ENCODE measurements at places on chromosomes 2 and 18.

DNA sequence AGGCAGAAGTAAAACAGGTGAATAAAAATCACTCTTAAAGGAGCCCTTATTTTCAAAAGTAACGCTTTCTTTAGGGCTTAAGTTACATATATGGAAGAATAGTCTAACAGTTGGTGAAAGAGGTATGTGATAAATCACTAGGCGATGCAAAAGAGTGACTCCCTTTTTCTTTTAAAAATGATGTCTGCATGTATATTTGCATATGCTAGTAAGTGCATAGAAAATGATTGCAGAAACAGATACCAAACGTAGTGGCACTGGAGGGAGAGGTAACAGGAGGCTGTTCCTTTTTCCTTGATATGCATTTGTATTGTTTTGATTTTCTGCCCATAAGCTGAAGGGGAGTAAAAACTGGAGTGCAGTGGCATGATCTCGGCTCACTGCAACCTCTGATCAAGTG lies 158.3 kb downstream of the PRPF40A start:
- no peak for DNase-seq

DNA sequence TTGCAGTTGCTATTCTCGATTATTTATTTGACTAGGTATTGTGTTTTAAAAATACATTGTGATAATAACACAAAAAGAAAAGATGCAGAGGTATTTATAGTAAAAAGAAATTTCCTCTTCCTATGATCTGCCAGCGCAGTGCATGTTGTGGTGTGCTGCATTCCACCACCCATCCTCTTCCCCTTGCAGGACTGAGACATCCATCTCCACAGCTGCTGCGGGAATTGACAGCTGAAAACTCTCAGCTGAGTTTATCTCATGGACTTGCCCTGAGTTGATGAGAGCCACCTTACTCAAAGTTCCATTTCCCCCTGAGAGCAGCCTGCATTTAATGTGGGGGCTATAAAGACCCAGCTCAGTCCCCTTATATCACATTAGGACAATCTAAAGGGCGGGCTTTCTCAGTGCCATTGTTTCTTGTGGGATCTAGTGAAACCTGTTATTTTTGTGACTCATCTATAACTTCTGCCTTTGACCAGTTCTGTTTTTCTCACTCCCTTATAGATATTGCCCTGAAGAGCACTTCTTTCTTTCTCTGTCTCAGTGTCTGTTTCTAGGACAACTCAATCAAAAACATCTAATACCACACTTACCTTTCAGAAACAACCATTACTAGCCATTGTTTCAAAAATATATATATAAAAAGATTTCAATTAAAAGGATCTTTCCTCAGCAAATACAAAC lies 698.5 kb downstream of the NR4A2 start:
- DNase-seq: no peak

DNA sequence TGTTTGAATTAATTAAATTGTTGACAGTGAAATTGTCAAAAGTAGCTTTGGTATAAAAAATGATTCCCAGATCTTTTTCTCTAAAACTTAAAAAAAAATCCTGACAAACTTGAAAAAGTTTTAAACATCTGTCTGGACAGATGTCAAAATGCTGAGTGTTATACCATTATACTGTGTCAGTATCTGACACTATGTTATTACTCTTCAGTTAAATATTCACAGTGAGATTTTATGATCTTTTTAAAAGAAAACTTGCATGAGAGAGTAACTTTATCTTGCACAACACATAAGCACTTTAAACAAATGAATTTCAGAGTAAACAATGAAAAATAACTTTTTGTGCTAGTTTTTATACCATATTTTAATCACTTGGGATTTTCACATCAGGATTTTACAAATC lies 167.4 kb downstream of the MEIS1 start:
- no peak for DNase-seq

DNA sequence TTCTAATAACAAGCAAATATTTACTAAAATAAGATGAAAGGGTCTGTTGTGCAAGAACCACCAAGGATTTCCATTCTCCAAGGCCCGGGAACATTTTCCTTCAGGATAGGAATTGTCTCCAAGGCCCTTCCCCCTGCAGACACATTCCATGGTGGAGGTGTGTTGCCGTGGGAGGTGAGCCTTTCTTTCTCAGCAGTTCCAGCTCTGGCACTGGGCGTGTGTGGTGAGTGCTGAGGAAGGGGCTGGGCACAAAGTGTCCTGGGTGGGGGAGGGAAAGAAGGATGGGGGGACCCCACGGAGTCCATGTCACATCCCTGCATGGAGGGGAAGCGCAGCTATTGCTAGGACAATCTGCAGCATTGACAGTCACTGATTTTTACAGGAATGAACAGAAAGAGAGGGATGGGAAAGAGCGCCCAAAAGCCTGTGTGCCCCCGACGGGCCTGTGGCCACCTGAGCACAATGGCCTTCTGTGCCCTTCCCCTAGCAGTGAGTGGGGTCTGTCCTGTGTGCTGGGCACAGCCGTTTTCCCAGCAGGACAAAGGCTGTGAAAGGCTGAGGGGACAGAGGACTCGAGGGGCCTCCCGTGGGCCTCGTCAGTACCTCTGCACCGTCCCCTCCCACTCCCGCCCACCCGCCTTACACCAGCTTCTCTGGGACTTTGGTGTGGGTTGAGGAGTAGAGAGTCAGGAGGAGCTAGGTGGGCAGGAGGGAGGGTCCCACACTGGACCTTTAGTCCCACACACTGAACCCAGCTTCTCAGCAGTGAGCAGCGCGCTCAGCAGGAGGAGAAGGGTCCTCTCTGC lies 79.8 kb downstream of the PTGR3 start:
- DNase-seq: no peak

- no peak for DNase-seq
Observed at GRCh38 chr2:191582355-191582754, 95.6 kb upstream of the NABP1 start.

DNA sequence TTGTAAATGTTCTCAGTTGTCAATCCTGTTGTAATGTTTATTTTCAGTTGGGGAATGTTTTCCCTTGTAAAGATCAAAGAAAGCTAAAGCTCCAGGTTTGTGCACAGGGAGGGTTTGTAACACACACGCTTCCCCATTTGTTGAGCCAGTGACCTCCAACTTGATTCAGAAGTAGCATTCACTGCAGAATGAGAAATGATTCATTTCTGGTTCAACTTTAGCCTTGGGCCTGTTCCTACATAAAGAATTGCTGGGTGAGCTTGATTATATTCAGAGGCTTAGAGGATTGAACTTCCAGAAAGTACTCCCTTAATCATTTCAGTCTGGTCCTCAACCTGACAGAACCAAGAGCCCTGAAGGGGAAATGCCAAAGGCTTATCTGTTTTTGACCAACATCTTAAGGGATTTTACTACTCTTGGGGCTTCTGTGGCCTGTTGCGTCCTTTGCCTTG lies 70.6 kb upstream of the CAVIN2 start:
- DNase-seq: no peak

DNA sequence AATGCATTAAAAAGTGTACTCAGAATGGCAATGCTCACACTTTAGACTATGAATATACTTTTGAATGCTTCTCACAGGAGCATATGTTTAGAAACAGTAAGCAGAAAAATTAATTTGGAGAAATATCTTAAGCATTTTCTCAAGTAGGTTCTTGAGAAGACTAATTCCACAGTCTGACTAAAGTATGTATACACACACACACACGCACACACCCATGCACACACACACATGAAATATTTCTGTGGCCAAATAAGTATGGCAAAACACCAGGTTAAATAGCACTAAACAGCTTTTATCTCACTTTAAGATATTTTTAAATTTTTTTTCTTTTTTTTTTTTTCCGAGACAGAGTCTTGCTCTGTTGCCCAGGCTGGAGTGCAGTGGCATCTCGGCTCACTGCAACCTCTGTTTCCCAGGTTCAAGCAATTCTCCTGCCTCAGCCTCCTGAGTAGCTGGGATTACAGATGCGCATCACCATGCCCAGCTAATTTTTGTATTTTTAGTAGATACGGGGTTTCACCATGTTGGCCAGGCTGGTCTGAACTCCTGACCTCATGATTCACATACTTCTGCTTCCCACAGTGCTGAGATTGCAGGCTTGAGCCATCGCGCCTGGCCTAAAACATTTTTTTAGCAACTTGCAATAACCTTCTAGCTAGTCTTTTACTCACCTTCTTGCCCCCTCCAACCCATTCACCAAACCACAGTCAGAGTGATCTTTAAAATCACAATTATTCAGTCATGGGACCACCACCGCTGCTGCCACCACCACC lies 67.5 kb upstream of the SCG2 start:
- no peak for DNase-seq

DNA sequence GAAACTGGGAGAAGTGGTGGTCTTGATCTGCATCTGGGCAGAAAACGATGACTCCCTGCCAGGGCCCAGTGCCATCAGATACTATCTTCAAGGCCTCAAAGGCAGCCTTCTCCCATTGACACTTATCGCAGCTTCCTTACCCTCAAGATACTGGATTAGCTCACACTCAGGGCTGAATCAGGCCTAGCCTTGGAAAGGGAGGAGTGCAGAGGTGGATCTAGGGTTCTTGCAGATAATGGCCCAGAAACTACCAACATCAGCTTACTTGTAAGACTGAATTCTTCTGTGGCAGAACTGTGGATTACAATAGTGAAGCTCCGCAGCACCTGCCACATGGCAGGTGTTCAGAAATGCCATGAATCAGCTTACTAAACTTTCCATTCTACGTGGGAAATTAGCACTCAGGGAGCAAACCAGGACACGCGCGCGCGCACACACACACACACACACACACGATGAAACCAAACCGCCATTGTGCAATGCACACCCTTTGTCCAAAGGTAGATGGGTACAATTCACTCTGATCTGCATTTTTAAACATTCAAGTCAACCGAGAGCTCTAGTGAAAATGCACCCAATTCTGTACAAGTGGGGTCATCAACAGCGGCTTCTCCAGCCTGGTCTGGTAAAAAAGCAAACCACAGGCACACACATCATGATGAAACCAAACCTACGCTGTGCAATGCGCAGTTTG lies 26.3 kb upstream of the TMEM182 start:
- DNase-seq: no peak

GRCh38 chr2:45631319-45631718 lies 20.2 kb upstream of the PRKCE start:
- no peak for DNase-seq

GRCh38 chr2:155043097-155043496 lies 344.6 kb downstream of the KCNJ3 start:
- no peak for DNase-seq

GRCh38 chr2:109500910-109501309 lies 112.9 kb downstream of the SEPTIN10 start:
- DNase-seq: no peak

DNA sequence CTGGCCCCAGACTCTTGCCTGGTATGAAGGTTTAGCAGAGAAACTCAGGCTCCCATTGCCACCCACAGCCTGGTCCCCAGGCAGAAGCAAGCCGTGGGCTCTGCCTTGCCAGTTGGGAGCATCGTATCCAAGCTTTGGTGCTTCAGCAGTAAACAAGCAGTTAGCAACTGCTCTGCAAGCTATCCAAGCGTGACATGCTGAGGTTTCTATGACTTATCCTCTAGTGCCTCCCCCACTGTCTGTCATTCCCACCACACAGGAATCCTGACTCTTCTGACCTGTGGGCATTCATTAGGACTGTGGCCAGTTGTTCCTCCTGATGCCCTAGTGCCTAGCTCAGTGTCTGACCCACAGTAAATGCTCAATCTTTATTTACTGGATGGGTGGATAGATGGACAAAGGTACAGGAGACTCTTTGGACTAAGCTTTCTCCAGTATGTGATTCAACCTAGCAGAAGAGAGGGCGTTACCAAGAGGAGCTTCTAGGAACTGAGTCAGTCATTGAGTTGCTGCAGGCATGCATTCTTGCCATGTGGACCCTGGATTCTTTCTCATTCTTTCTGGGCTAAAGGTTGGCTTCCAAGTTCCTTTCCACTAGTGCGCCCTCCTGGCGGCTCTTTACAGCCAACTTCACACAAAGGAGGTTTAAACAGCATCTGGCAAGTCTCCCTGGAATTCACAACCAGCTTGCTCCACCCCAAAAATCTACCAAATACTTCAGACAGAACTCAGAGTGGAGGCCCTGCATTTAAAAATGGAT lies 40.6 kb upstream of the MRPL19 start:
- DNase-seq: no peak

- no peak for DNase-seq
Observed at GRCh38 chr2:197124639-197125390, 185.8 kb downstream of the ANKRD44 start.

GRCh38 chr2:60512641-60513040 lies 40.8 kb downstream of the BCL11A start:
- DNase-seq: no peak

DNA sequence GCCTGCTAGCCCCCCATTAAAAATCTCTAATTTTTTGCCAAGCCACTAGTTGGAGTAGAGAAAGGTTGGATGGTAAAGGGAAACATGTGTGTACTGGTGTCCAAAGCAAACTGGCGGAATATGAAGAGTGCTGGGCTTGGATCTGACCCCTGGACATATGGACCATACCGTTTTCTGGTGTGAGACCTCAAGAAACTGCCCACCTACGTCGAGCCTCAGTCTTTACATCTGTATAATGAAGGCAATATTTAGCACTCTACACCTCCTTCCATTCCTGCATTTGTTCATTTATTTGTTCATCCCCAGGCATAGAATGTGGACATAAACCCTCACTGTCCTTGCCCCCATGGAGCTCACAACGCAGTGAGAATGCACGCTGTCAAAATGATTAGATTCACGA lies 142.4 kb downstream of the RHBDD1 start:
- no peak for DNase-seq

DNA sequence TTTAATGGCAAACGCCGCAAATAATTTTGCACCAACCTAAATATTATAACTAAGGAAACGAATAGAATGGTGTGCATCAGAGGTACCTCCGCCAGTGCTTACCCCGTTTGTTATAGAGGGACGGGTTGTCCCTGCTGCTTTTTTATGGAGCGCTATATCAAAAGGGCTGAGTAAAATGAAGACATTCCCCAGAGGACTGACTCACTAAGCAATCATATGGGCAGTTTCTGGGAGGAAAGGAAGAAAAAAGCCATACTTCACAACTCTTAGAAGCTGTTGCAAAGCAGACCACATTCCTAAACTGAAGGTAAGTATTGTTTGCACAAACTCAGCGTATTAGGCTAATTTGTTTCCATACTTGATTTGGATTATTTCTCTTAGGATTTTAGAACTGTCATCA lies 12.9 kb downstream of the ID2 start:
- DNase-seq: no peak

GRCh38 chr2:97948926-97949325 lies 46.8 kb downstream of the TMEM131 start:
- no peak for DNase-seq

DNA sequence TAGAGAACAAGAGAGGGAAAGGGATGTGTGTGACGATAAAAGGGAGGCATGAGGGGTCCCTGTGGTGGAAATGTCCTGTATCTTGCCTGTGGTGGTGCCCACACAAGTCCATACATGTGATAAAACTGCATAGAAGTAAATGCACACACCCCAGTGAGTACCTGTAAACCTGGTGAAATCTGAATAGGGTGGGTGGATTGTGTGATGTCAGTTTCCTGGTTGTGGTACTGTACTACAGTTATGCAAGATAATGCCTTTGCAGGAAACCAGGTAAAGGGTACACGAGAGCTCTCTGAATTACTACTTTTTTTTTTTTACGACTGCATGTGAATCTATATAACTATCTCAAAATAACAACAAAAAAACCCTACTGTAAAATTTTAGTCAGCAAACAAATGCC lies 22.1 kb downstream of the SERPINE2 start:
- no peak for DNase-seq

- peak; percentile 45 for DNase-seq
Observed at GRCh38 chr2:9206991-9207640, 504 bp downstream of the ASAP2 start.

GRCh38 chr2:62187246-62187645 lies 8.7 kb upstream of the B3GNT2 start:
- no peak for DNase-seq
